Kasumi-1 (cell line): ENCODE measurements at places on chromosomes 1 and 21.

DNA sequence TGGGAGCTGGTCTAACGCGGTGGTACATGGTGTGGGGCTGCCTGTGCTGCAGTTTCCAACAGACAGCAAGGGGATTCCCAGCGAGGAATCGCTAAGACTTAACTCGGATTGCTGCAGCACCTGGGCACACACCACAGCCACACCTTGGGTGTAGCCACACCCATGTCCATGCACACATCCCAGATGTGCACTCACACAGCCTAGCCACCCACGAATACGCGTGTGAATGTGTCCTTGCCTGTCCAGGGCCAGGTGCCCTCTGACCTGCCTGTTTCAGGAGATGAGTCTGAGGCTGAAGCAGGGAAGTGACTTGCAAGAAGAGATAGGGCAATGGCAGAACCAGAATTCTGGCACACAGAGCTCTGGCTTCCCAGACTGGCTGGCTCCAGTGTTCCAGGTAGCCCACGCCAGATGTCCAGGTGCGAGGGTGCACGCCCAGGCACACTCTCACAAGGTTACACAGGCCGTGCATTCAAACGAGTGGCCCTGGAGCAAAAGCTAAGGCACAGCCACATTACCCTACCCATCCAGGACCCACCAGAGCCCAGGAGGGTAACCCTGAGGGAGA is 272.7 kb downstream of the TRABD2B start:
- DNase-seq, result no peak

- DNase-seq, result peak; percentile 5
Observed at GRCh38 chr1:9400425-9401079, 107.9 kb downstream of the SPSB1 start.

DNA sequence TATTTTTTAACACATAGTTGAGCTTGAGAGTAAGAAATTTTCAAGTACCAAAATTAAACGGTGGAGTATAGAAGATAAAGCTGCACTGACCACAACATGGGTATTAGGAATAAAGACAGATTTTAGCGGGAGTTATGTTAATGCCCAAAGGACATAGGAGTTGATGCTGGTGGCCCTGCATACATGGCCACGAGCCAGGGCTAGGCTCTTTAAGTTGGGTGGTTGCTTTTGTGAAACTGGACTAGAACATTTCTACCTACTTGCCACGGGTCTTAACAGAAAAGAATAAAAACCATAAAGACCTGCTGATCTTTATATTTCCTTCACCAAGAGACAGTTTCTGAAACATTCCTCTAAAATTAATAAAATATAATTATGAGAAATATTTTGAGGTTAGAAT is 14.9 kb downstream of the EDEM3 start:
- no peak for DNase-seq

DNA sequence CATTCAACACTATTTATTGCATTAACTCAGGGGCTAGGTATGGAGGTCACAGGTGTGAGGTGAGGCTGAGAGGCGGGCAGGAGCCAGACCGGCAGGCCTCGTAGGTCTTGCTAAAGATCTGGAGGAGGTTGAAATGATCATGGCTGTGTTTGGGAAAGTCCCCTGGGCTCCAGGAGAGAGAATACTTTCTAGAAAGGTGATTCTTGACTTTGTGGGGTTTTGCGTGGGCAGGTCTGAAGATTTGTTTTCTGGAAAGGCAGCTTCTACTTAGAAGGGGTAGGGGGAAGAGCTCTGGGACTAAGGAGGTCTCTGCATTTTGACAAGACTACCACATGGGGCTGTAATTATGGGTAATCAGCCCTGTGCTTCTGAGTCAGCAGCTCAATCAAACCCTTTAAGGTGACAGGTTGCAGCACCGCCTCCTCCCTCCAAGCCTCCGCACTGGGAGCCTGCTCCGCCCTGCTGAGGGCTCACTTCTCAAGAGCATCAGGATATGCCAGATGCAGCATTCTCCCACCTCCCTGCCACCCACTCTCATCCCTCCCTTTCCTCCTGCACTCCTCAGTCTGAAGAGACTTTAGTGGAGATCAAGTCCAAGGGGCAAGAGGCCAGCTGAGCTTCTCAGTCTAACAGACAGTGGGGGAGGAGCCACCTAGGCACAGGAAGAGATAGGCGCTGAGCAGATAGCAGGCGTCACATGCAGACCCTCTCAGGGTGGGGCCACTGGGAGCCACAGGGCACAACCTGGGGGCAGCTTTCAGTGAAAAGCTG is 30.5 kb downstream of the SLC30A1 start:
- no peak for DNase-seq
